Karpas-422 (cell line): ENCODE measurements at places on chromosomes 6 and 20.

DNA sequence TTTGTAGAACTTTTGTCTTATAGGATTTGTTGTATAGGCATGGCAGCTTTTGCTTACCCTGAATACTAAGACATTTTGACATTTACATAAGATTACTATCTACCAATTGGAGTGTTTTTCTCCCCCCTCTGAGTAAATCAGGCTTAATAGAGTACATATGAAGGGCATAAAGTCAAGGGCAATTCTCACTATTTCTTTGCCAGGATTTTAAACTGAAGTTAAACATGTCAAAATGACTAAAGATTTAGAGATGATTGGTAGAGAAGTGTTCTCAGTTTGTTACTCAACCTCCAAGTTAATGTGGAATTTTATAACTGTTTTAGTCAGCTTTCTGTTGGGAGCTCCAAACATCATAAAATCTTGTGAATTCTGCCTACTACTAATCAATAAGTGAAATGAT is 157.8 kb downstream of the CDKAL1 start:
- no peak for DNase-seq

DNA sequence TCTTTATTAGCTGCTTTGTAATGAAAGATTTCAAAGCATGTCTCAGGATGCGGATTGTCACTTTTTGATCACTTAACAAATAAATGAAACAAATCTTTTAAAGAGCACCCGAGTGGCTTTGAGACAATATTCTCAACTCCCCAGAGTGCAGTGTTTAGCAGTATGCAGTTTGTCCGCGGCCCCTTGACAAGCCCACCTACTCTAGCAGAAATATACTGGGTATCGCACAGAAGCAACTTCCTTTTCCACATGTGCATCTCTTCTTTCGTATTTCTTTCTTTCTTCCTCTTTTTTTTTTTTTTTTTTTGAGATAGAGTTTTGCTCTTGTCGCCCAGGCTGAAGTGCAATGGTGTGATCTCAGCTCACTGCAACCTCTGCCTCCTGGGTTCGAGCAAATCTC is 84.5 kb upstream of the FAM184A start:
- DNase-seq = no peak

- DNase-seq = no peak
Observed at GRCh38 chr6:110681543-110682459, 133.5 kb downstream of the CDK19 start.

GRCh38 chr6:90109141-90109540 is 187.5 kb downstream of the BACH2 start:
- DNase-seq = no peak
